A549 treated with AZD2906 at 1 μM for 4 hours (cell line): ENCODE measurements at places on chromosomes 12 and 14. TPM values are rescaled to one million over a fixed set of nuclear protein-coding genes. Genes with fewer than 3 reads are reported as not detected.

The LMO3 gene
- 0.06 to 0.13 TPM in 2 of 5 replicates, not detected in the others for total RNA-seq

The DDN gene
- 0.50 to 0.82 TPM (median 0.66 TPM) in 5 replicates for total RNA-seq

The OVCH1 gene
- not detected in 5 replicates for total RNA-seq

The ABCD2 gene
- total RNA-seq, result not detected in 5 replicates

The INSM2 gene
- 0.05 to 0.11 TPM (median 0.07 TPM) in 5 replicates for total RNA-seq

The CPNE6 gene
- total RNA-seq, result 0.05 to 0.12 TPM (median 0.06 TPM) in 4 of 5 replicates, not detected in the other

The MDM1 gene
- total RNA-seq, result 5.4 to 7.4 TPM (median 6.3 TPM) in 5 replicates

The ZNF891 gene
- total RNA-seq, result 0.23 to 0.35 TPM (median 0.32 TPM) in 5 replicates

The SRRM4 gene
- not detected in 5 replicates for total RNA-seq

The STON2 gene
- total RNA-seq, result 1.5 to 2.2 TPM (median 1.7 TPM) in 5 replicates

The FGF6 gene
- total RNA-seq, result not detected in 5 replicates

The FAR2 gene
- 0.14 to 0.37 TPM (median 0.22 TPM) in 3 of 5 replicates, not detected in the others for total RNA-seq

The TCL1B gene
- total RNA-seq, result not detected in 5 replicates

The KLRD1 gene
- not detected in 5 replicates for total RNA-seq

The SLCO1C1 gene
- 0.06 TPM in 1 of 5 replicates, not detected in the others for total RNA-seq

The ACOT6 gene
- not detected in 5 replicates for total RNA-seq
